H54 (cell line): ENCODE measurements at places on chromosomes 7 and 10.

DNA sequence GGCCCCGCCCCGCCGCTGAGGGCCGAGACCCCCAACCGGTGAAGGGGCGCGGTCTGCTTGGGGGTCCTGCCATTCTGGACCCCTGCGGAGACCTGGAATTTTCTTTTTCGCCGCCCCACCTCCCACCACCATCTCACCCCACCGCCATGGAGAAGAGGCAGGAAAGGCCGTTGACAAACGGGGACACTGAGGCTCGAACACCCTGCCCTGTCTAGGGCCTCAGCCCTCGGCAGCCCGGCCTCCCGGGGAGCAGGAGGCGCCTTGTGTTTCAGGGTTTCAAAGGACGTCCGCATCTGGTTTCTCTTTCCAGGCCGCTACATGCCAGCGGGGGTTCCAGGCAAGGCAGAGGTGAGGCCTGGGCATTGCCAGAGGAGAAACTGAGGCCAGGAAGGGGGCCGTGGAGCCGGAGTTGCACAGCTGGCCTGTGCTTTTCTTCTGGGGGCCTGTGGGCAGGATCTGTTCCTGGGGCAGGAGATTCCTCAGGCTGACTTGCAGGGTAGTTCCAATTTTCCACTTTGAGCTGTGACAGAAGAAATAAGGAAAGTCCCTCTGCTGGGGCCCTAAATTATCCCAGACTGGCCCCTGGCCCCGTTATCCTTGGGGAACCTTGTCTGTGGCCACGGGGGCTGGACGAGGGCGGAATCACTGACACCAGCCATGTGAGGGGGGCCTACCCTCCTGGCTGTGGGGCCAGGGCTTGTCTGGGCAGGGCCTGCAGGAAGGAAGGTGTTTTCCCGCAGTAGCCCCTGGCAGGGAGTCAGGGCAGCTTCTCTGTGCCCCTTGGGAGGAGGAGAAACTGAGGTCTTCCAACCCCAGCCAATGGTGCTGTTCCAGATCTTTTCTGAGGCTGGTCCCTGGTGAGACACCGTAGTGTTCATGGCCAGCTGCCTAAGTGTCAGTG lies 900 bp upstream of the MICALL2 start:
- no peak for DNase-seq

- no peak for DNase-seq
Observed at GRCh38 chr7:4683043-4683883, 1.2 kb downstream of the FOXK1 start.

DNA sequence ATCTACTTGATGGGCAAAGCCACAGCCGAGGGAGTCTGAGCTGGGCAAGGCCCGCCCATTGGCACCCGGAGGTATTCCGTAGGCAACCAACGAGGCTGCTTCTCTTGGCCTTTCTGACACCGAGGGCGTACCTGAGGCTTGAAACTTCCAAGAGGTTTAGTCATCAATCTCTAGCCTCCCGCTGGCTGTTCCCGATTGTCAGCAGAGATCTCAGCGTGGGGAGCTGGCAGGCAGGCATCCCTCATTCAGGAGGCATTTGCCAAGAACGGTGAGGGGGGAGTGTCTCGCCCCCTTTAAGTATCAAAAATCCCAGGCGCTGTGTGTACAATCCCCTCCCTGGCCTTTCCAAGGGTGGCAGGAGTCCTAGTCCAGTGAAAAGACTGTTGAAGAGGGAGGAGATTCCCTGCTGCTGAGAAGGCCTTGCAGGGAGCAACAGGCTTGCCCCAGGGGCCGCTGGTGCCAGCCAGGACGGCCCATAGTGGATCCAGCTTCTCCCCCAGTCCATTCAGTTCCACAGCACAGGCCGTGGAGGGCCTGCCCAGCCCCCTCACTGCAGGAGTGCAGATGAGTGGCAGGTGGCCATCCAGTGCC lies 39.7 kb downstream of the OAT start:
- peak; percentile 41 for DNase-seq

- DNase-seq, result no peak
Observed at GRCh38 chr7:84108119-84108518, 86.5 kb downstream of the SEMA3A start.

DNA sequence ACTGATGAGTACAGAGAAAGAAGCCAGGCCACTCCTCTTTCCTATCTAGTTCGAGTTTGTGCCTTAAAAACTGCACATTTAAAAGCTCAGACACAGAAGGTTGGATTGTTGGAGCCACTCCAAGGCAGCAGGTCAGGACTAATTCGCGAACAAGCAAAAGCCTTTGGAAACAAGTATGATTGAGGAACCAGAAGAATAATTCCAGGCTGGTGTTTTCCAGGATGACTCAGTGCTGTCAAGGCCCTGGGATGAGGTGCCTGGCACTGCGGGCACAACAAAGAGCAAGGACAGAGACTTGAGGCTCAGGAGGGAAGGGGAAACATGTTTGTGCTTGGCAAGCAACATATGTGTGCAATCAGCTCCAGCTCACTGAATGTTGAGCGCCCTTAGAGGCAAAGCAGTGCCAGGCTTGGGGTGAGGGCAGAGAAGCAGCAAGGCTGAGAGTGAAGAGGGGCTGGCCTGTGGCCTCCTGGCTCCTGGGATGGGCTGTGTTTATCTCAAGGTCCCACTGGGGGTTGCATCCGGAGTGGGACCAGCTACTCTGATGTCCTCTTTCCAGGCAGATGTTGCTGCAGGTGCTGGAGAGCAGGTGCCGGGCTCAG lies 44.1 kb downstream of the VSTM4 start:
- no peak for DNase-seq

DNA sequence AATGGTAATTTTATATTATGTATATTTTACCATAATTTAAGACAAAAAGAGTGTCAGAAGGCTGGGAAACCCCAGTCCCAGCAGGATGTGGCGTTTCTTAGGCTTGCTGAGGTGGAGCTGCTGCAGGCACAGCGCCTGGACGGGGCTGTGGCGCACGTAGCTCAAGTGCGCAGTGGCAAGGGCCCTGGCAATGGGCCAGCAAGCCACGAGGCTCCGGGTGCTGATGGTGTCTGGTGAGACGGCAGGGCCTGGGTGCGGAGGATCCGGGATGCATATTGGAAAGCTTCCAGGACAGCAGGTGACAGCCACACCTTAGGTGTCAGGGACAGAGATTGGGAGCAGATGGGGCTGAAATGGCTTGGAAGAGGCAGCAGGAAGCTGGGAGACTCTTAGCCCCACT lies 37.2 kb downstream of the CLEC2L start:
- no peak for DNase-seq

GRCh38 chr10:22246680-22247391 lies 29.0 kb upstream of the EBLN1 start:
- peak; percentile 35 for DNase-seq

DNA sequence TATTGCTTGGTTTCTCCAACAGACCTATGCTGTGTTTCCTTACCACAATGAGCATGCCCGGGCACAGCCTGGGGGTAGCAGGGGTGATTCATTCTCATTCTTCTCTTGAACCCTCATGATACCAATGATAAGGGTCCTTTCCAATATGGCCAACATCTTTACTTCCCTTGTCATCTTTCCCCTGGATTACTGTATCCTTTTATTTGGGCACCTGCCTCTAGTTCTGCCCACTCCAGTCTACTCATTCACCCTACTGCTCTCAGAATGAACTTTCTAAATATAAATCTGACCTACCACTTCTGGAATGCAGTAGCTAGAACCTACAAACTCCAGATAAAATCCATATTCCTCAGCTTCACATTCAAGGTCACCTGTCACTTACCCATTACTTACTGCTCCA lies 26.4 kb upstream of the ITPRID1 start:
- DNase-seq, result no peak

DNA sequence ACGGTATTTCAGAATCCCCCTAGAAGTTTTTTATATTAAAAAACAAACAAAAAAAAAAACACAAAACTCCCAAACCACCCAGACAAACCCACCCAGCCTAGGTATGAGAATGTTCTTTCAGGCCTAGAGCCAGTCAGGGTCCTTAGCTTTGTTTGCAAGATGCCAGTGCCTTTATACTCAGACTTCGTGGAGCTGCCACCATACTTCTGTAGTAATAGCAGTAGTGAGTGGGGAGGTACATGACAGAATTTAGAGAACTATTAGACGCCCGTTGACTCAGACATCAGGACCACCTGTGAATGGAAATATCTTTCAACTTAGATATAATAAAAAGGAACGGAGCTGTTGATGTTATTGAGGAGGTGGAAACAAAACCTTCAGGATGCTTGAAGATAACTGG lies 138.2 kb upstream of the MKLN1 start:
- DNase-seq, result no peak

DNA sequence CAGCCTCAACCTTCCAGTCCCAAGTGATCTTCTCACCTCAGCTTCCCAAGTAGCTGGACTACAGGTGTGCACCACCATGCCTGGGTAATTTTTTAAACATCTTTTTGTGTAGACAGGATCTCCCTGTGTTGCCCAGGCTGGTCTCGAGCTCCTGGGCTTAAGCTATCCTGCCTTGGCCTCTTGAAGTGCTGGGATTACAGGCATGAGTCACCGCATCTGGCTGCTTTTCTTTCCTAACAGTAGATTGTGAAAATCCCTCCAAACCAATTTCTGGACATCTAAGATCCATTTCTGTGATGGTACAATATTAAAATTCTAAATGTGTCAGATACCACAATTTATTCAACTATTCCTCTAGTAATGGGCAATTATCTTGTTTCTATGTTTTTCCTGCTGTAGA lies 38.7 kb downstream of the RAB18 start:
- DNase-seq, result no peak

DNA sequence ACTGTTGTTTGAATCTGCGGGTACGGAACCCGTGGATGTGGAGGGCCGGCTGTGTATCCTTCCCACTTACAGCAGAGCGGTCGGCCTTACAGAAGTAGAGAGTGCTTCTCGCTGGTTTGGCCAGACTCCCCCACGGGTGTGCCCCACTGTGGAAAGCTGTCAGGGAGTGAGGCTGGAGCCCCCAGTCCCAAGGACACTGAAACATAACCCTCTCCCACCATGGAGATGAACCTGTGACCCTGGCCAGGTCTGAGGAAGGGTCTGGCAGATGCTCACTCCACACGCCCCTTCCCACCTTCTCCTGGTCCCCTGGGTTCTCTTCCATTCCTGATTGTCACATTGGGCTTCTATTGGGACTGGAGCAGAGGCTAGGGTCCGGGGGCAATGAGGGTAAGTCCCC lies 39.6 kb downstream of the TSPAN15 start:
- no peak for DNase-seq

GRCh38 chr7:2239242-2239641 lies 2.8 kb downstream of the MRM2 start:
- no peak for DNase-seq
